ENCODE measurements at places on chromosomes 4 and X. TPM values are rescaled to one million over a fixed set of nuclear protein-coding genes. Genes with fewer than 3 reads are reported as not detected.

The MSX1 gene
- not detected for polyA plus RNA-seq

DNA sequence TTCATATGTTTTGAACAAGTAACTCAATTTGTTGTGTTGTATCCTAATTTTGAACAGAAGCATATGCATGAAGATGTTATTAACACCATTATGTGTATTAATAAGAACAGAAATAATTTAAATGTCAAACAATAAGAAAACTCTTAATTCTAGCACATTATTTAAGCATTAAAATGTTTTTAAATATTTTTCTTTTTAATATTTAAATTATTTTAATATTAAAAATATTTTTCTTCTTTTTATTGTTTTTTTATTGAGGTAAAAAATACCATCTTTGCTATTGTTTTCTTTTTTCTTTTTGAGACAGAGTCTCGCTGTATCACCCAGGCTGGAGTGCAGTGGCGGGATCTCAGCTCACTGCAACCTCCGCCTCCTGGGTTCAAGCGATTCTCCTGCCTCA lies 441.0 kb upstream of the GALNT7 start:
- no peaks in the 10 kb centered on the region for H3K27me3 ChIP-seq
- no peaks in the 10 kb centered on the region for H3K4me1 ChIP-seq
- no peak for DNase-seq
- no peak overlapping the region for H3K27ac ChIP-seq
- no peaks in the 10 kb centered on the region for H3K36me3 ChIP-seq

DNA sequence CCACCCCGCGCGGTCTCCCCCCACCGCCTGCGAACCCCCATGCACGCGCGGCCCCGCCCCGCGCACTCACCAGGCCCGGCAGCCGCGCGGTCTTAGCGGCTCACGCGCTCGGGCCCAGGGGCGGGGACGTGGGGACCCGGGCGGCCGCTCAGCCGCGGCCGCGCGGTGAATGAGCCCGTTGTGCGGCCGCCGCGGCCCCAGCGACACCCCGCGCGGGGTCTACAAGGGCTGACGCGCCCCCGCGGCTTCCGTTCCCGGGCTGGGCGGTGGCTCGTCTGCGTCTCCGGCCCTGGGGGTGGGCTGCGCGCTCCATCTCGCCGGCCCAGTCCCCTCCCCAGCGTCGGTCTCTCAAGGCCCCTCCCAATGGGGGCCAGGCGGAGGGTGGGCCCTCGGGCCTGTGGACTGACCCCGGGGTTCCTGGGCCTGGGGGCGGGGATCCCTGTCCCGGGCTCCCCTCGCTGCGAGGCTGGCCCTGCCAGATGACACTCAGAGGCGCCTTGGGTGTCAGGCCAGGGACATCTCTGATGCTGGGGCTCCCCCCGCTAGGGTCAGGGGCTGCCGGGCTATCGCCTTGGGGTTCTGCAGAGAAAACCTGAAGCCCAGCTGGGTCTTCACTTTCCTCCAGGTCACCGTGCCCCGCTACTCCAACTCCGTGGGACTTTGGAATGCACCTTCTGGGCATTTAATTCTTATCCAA lies 4.3 kb upstream of the SLC26A1 start:
- no peak overlapping the region for H3K4me3 ChIP-seq
- no peak overlapping the region for H3K27ac ChIP-seq
- H3K4me1 ChIP-seq: peaks cover 9% of the 10 kb centered on the region
- H3K36me3 ChIP-seq: no peaks in the 10 kb centered on the region
- H3K27me3 ChIP-seq: peaks cover 6% of the 10 kb centered on the region

- H3K27ac ChIP-seq: no peak overlapping the region
- no peak overlapping the region for H3K4me3 ChIP-seq
- H3K36me3 ChIP-seq: peaks cover 1% of the 10 kb centered on the region
- H3K4me1 ChIP-seq: no peaks in the 10 kb centered on the region
Observed at GRCh38 chrX:136214551-136214950, 36.6 kb downstream of the MAP7D3 start.

GRCh38 chr4:182937268-182938204 lies 20.4 kb upstream of the DCTD start:
- H3K4me1 ChIP-seq: no peaks in the 10 kb centered on the region
- no peaks in the 10 kb centered on the region for H3K27me3 ChIP-seq
- no peaks in the 10 kb centered on the region for H3K36me3 ChIP-seq
- H3K4me3 ChIP-seq: no peak overlapping the region
- no peak for DNase-seq
- H3K27ac ChIP-seq: no peak overlapping the region

The ARHGAP6 gene
- not detected for polyA plus RNA-seq

GRCh38 chrX:56794404-56795230 lies 65.6 kb downstream of the NBDY start:
- no peaks in the 10 kb centered on the region for H3K27me3 ChIP-seq
- H3K36me3 ChIP-seq: no peaks in the 10 kb centered on the region
- DNase-seq: no peak
- H3K27ac ChIP-seq: no peak overlapping the region
- no peak overlapping the region for H3K4me3 ChIP-seq

- no peak overlapping the region for H3K27ac ChIP-seq
- no peaks in the 10 kb centered on the region for H3K27me3 ChIP-seq
- no peak for DNase-seq
Observed at GRCh38 chr4:1342003-1342402, 5.0 kb upstream of the UVSSA start.

DNA sequence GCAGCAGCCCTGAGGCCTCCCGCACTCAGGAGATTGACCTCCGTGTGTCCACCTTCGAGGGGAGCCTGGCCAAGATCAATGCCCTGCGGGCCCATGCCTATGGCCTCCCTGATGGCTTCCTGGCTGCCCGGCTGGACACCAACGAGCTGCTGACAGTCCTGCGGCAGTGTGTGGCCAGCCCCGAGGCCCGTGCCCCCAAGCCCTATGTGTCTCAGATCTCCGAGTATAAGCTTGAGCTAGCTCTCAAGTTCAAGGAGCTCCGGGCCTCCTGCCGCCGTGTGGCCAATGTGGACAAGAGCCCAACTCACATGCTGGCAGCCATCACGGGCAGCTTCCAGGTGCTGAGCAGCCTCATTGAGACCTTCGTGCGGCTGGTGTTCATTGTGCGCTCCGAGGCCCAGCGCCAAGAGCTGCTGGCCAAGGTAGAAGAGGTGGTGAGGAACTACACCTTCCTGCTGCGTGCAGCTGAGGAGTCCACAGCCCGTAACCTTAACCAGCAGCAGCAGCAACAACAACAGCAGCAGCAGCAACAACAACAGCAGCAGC lies 25.5 kb upstream of the PRPS1 start:
- H3K4me1 ChIP-seq: no peaks in the 10 kb centered on the region
- no peak overlapping the region for H3K4me3 ChIP-seq

GRCh38 chrX:9566150-9566621 lies 101.3 kb downstream of the TBL1X start:
- no peak overlapping the region for H3K4me3 ChIP-seq
- H3K36me3 ChIP-seq: no peaks in the 10 kb centered on the region
- H3K4me1 ChIP-seq: peaks cover 41% of the 10 kb centered on the region

The OTC gene
- polyA plus RNA-seq: not detected

The IGSF1 gene
- polyA plus RNA-seq: not detected

DNA sequence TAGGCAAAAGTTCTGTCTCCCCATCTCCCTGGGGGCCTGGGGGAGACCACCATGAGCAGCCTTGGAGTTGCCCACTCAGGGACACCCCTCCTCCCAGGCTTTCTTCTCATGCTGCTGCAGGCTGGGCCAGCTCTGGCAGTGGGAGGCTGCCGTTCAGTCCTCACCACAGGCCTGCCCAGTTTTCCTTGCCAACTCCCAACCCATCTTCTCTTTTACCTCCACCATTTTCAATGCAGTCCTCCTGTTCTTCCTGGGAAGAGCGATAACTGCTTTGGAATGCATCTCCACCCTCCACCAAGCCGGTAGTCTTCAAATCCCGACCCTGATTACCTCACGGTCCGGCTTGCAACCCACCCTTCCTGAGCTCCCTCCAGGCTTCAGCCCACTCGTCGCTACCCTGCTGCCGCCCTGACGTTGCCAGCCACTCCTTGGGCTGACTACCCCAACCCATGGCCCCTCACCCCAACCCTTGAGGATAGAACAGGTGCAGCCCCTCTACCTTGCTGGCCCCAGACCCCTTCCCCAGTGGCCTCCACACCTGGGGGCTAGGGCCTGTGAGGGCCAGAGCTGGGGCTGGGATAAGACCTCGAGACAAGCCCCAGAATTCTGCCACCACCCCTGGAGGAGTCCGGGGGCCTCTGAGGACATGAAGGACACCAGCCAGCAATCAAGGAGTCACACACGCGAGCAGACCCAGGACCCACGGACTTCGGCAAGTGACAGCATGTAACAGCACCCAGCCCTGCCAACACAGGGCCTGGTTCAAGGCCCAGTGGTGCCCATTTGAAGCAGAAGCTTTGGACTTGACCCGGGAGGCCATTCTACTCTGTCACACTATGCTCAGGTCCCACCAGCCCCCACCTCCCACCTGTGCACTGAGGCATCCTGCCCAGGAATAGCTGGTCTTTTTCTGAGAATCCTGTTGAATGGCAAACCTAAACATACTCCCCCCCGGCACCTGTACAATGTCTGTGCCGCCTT lies 9.2 kb downstream of the WDR1 start:
- DNase-seq: no peak
- peak overlapping the region; percentile 21 for H3K4me3 ChIP-seq
- peaks cover 61% of the 10 kb centered on the region for H3K36me3 ChIP-seq
- peaks cover 97% of the 10 kb centered on the region for H3K4me1 ChIP-seq
- H3K27me3 ChIP-seq: no peaks in the 10 kb centered on the region

The MAGEC2 gene
- not detected for polyA plus RNA-seq

The IKBKG gene
- polyA plus RNA-seq: 28.2 TPM

GRCh38 chr4:85886665-85887064 lies 411.7 kb downstream of the ARHGAP24 start:
- DNase-seq: no peak
- H3K4me3 ChIP-seq: no peak overlapping the region
- no peaks in the 10 kb centered on the region for H3K27me3 ChIP-seq
- no peaks in the 10 kb centered on the region for H3K4me1 ChIP-seq

The TMSB15A gene
- not detected for polyA plus RNA-seq

DNA sequence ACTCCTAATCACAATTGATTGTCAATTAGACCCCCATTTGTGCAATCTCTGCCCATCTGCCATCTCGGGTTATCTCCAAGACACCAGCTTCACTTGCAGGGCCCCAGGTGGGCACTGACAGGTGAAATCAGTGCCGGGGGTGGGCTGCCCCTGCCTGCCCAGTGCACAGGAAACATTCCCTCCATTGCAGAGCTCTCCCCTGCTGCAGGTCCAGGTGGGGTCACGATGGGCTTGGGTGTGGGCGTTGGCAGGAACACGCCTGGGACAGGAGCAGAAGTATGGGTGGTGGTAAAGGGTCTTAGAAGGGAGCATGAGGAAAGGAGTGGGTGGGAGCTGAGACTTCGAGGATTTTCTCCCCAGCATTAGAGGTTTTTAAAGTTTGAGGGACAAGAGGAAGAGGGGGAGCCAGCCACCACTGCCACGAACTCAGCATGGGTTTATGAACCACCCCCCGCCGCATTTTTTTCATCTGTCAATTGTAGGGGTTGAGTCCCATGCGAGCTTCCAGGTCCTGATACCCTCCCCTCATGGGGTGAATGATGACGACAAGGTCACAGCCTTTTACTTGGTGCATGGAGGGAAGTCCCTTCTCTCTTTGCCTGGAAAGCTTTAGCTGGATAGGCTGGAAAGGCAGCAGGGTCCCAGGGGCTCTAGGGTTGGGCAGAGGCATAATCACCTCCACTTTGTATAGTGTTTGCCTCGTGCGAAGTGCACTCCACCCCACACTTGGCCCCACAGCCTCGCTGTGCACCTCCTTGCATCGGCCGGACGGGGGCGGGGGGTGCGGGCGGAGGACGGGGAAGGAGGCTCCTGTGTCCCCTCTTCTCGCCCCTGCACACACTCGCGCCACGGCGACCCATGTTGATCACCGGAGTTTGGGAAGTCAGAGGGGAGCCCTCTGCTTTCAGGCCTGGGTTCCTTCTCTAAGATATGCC lies 3.5 kb upstream of the NKX1-1 start:
- DNase-seq: no peak
- peaks cover 4% of the 10 kb centered on the region for H3K27me3 ChIP-seq
- H3K36me3 ChIP-seq: no peaks in the 10 kb centered on the region
- H3K27ac ChIP-seq: no peak overlapping the region
- no peaks in the 10 kb centered on the region for H3K4me1 ChIP-seq
- no peak overlapping the region for H3K4me3 ChIP-seq

The HPGDS gene
- not detected for polyA plus RNA-seq

DNA sequence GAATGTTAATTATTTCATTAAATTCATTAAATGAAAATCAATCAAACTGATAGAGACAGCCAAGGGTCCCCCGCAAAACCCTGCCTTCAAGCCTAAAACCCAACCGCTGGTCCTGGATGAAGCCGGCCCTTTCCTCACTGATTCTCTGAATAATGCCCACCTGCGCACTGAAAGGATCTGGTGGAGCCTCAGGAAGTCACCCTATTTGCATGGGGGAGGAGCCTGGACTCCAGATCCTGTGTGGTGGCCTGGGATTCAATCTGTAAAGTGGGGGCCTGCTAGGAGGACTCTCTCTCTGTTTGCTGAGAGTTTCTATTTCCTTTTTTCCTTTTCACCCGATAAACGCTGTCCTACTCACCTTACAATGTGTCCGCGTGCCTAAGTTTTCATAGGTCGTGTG lies 97.9 kb upstream of the ADAMTS3 start:
- H3K4me3 ChIP-seq: no peak overlapping the region
- no peaks in the 10 kb centered on the region for H3K36me3 ChIP-seq
- no peak for DNase-seq
- no peak overlapping the region for H3K27ac ChIP-seq
- no peaks in the 10 kb centered on the region for H3K4me1 ChIP-seq
- H3K27me3 ChIP-seq: no peaks in the 10 kb centered on the region

The WWC2 gene
- polyA plus RNA-seq: 3.1 TPM

The MAP7D3 gene
- polyA plus RNA-seq: 2.4 TPM

DNA sequence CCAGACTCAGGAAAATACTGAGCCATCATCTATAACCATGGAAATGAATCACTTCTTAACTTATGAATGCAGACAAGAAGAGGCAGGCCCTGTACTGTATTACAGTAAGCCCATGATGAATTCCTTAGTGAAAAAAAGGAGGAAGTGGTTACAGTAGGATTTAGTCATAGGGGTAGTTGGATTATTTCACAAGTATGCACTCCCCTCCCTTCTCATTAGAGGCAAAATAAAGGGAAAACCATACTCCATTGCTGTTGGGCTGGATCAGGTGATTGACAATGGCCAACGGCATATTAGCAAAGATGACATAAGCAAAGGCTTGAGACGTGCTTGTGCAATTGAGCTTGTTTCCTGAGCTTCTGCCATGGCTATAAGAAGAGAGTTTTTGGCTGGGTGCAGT lies 181.1 kb upstream of the PRPS2 start:
- no peak overlapping the region for H3K27ac ChIP-seq
- no peak overlapping the region for H3K4me3 ChIP-seq
- no peaks in the 10 kb centered on the region for H3K4me1 ChIP-seq
- no peaks in the 10 kb centered on the region for H3K27me3 ChIP-seq
- H3K36me3 ChIP-seq: no peaks in the 10 kb centered on the region

The NAP1L3 gene
- 7.3 TPM for polyA plus RNA-seq

GRCh38 chr4:153008578-153009199 lies 72.6 kb downstream of the FHDC1 start:
- no peaks in the 10 kb centered on the region for H3K36me3 ChIP-seq
- DNase-seq: no peak
- H3K27ac ChIP-seq: no peak overlapping the region

GRCh38 chrX:9324676-9325075 lies 140.2 kb upstream of the TBL1X start:
- H3K4me3 ChIP-seq: no peak overlapping the region
- H3K27me3 ChIP-seq: no peaks in the 10 kb centered on the region
- no peak for DNase-seq

Data from CD4-positive, alpha-beta memory T cell (primary cell).